Testis (tissue), 5 donors: ENCODE measurements at places on chromosomes 3 and 15.

GRCh38 chr3:128226795-128227395 is 73.6 kb downstream of the EEFSEC start:
- peak; percentile 36 for DNase-seq

DNA sequence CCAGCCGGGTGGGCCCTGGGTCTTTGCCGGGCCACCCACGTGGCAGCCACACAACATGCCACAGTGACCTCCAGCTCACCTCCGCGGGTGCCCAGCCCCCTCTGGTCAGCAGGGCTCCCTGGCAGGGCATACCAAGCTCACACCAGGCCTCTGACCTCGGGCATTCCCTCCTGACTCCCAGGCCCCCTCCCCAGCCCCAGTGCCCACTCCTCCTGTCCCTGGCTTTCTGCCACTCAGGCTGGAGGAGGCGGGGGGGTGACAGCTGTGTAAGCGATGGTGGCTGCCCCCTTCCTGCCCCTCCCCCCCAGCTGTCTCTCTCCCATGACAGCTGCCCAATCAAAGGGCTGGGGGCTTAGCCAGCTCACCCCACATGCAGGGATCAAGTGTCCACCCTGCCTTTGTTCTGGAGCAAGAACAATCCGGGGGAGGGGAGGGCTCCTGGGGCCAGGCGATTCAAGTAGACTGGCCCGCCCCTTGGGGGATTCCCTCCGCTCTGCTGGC is 3.3 kb downstream of the PCBP4 start:
- no peak for DNase-seq

DNA sequence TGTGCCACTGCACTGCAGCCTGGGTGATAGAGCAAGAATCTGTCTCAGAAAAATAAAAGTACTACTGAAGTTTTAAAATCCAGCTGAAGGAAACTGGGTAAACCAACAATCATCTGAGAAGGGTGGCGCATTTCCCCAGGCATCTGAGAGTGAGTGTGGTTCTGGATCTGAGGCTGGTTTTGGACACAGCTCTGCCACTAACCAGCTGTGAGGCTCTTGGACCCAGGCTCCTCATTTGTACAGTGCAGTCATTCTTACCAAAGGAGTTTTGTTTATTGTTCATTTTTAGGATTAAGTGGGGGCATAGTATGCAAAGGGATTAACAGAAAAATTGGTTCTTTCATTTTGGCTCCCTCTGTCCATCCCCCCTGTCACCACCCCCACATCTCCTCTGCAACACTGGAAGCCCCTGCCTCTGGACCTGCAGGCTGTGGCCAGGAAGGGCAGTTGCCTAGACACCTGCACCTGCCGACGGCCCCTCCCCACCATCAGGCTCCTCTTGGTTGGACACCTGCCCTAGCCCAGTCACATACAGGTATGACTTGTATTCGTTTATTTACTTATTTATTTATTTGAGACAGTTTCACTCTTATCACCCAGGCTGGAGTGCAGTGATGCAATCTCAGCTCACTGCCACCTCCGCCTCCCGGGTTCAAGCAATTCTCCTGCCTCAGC is 8.8 kb downstream of the NUP210 start:
- no peak for DNase-seq

DNA sequence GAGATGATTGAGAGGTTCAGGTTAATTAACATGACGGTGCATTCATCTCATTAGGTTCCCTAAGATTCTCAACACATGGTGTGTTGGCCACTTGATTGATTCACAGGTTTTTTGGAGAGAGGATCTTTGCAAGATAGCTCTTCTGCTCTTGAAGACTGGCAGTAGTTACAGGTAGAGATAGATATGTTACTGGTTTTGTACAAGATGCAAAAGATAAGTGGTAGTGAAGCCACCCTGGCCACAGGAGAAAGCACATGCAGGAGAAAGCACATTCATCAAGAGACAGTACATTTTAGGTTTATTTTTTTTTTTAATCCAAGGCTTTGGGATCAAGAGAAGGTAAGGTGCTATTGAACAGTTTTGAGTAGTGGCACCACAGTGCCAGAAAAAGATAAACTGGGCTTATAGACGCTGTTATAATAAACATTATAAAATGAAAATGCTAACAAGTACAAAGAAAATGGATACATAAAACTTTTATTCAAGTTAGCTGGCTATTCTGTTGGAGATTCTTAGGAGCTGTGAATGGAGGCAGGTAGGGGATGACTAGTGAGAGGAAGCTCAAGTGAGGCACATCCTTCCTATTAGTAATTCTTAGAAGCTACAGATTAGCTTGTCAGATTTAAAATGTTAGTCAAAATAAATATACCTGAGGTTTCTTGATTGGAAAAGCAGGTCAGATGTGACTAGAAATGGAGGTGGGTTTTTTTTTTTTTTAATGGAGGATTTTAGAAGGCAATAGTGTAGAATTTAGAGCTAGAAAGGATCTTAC is 10.8 kb downstream of the SELENOT start:
- no peak for DNase-seq

GRCh38 chr3:11072631-11073030 is 80.1 kb downstream of the SLC6A1 start:
- no peak for DNase-seq

DNA sequence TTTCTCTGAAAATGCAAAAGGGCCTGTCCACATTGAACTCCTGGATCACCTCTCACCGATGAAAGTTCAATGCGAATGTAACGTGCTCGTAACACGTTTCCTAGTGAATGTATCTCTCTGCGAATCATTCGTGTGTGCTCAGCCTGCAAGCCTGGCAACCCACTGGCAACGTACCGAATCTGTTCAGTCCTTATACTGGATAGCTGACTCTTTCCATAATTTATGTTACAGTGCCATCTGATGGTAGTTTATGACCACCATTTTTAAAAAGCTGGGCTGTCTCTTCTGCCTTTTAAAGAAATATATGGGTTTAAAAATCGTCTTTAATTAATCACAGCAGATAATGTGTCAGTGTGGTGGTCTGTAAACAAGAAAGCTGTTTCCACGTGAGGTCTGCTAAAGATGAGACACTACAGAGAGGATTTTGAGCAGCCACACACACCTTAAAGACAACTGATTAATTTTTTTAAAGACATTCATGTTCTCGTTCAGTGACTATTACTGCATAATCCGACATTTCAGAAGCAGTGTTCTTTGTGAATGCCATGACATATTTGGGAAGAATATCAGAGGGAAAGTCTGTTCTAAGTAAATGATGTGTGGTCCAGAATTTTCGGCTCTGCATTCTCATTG is 69.4 kb upstream of the FOXP1 start:
- DNase-seq: peak; percentile 58

- DNase-seq: no peak
Measured at GRCh38 chr3:171065732-171066131, 39.2 kb upstream of the SLC2A2 start.

GRCh38 chr3:57756528-57757401 is 656 bp downstream of the SLMAP start:
- DNase-seq: peak; percentile 39
